ENCODE measurements at places on chromosomes 2 and 18. TPM values are rescaled to one million over a fixed set of nuclear protein-coding genes. Genes with fewer than 3 reads are reported as not detected.
A peak's percentile ranks its signal among the peaks of the same experiment; 100 is the strongest.

EVX2 gene
- not detected for total RNA-seq

LOXHD1 gene
- 0.30 TPM for total RNA-seq

RNMT gene
- 29.1 TPM for total RNA-seq

TIA1 gene
- total RNA-seq, result 31.2 TPM

CELF4 gene
- not detected for total RNA-seq

TMEM247 gene
- not detected for total RNA-seq

LYG1 gene
- 1.3 TPM for total RNA-seq

PHOSPHO2 gene
- 3.5 TPM for total RNA-seq

METTL8 gene
- total RNA-seq, result 35.8 TPM

CXCR4 gene
- 6.8 TPM for total RNA-seq

ANO7 gene
- total RNA-seq, result 1.1 TPM

CRYGD gene
- total RNA-seq, result not detected

- no peaks in the 10 kb centered on the region for H3K36me3 ChIP-seq
- no peaks in the 10 kb centered on the region for H3K4me1 ChIP-seq
- H3K4me3 ChIP-seq, result no peak overlapping the region
- no peak overlapping the region for H3K27ac ChIP-seq
These were observed 241.3 kb downstream of the MREG start for GRCh38 chr2:215772003-215772402.

DNA sequence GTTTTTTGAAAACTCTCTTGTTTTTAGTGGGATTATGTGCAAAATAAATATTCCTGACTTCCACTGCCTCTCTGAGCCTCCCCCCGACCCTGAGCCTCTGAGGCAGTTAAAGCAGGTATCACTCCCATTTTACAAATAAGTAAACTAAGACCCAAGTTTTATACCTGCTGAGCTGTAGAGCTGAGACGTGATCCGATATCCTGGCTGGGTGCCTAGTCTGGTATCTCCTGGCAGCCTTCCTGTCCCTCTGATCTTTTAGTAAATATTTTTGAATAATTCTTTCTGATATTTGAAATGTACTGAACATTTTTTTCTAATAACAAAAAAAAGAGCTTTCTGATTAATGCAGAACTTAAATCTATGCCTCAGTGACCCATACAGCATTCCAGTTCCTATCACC, 108.3 kb upstream of the NOSTRIN start:
- no peak for DNase-seq
- no peaks in the 10 kb centered on the region for H3K27me3 ChIP-seq
- peaks cover 3% of the 10 kb centered on the region for H3K36me3 ChIP-seq
- H3K27ac ChIP-seq, result no peak overlapping the region
- no peaks in the 10 kb centered on the region for H3K4me1 ChIP-seq
- H3K4me3 ChIP-seq, result no peak overlapping the region

GRCh38 chr2:134078354-134078753, 175.5 kb upstream of the MGAT5 start:
- H3K4me1 ChIP-seq, result no peaks in the 10 kb centered on the region
- H3K27ac ChIP-seq, result no peak overlapping the region
- no peaks in the 10 kb centered on the region for H3K27me3 ChIP-seq
- DNase-seq, result no peak
- no peak overlapping the region for H3K4me3 ChIP-seq

DNA sequence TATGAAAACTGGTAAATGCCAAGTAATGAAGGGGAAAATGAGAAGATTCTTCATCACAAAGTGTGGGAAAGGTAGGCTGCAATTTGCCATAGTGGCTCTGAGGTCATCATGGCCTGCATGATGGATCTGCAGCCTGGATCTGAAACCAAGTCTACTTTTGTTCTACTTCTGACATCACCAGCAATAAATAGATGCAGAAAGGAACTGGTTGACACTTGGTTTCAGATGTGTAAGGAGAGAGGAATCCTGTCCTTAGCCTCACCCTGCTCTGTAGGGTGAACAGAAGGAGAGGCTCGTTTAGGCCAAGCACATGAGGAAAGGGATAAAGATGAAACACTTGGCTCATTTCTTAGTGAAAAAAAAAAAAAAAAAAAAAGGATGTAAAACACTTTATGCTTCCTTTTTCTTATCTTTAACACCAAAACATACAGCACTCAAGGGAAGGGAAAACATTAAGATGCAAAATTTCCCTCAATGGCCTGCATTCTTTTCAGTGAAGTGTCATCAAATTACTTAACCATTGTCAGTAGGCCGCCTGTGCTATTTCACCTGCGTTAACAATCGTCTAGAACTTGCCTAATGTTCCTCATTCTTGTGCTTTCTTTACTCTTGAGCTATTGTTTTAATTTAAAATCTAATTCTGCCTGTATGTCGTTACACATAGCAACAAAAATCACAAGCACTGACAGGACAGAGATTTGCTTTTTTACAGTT, 3.9 kb downstream of the NEB start:
- H3K4me1 ChIP-seq, result no peaks in the 10 kb centered on the region
- no peak overlapping the region for H3K27ac ChIP-seq
- H3K36me3 ChIP-seq, result no peaks in the 10 kb centered on the region
- H3K27me3 ChIP-seq, result no peaks in the 10 kb centered on the region

- H3K4me1 ChIP-seq, result peaks cover 35% of the 10 kb centered on the region
- H3K27me3 ChIP-seq, result no peaks in the 10 kb centered on the region
- no peaks in the 10 kb centered on the region for H3K36me3 ChIP-seq
- no peak overlapping the region for H3K27ac ChIP-seq
- DNase-seq, result peak; percentile 23
- no peak overlapping the region for H3K4me3 ChIP-seq
These were observed 12.1 kb upstream of the RHOB start for GRCh38 chr2:20434588-20435294.

GRCh38 chr2:144583741-144584453, 64.0 kb upstream of the ZEB2 start:
- no peaks in the 10 kb centered on the region for H3K4me1 ChIP-seq
- no peak overlapping the region for H3K4me3 ChIP-seq
- H3K27ac ChIP-seq, result no peak overlapping the region
- H3K36me3 ChIP-seq, result no peaks in the 10 kb centered on the region

DNA sequence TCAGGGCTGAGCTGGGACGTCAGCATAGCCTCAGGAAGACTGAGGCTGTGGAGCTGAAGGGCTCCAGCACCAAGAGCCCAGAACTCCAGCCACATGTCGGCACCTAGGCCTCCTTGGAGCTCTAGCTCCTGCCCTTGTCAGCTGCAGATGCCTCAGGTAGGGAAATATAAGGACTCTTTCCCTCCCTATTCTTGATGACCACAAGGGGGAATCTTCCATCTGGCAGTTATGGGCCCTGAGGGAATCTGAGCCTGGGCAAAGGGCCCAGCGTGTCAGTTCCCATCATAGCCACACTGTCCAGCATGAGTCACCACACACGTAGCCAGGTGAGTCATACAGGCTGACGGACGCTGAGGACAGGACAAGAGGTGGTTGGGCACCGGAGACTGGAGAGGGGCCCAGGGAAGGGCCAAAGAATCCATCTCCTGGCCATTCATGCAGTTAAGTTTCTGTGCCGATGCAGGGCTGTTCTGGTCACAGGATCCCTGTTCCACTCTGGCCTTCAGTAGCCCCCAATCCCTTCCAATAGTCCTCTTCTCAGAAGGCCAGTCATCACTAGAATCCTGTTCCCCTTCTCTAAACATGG, 1.8 kb downstream of the MPV17 start:
- H3K27me3 ChIP-seq, result no peaks in the 10 kb centered on the region
- no peak overlapping the region for H3K4me3 ChIP-seq
- H3K4me1 ChIP-seq, result peaks cover 18% of the 10 kb centered on the region
- no peak overlapping the region for H3K27ac ChIP-seq

- H3K27me3 ChIP-seq, result peaks cover 3% of the 10 kb centered on the region
- H3K4me1 ChIP-seq, result peaks cover 35% of the 10 kb centered on the region
- H3K36me3 ChIP-seq, result no peaks in the 10 kb centered on the region
- H3K4me3 ChIP-seq, result no peak overlapping the region
- H3K27ac ChIP-seq, result peak overlapping the region; percentile 77
These were observed 8.5 kb upstream of the DAW1 start for GRCh38 chr2:227862741-227863588.

DNA sequence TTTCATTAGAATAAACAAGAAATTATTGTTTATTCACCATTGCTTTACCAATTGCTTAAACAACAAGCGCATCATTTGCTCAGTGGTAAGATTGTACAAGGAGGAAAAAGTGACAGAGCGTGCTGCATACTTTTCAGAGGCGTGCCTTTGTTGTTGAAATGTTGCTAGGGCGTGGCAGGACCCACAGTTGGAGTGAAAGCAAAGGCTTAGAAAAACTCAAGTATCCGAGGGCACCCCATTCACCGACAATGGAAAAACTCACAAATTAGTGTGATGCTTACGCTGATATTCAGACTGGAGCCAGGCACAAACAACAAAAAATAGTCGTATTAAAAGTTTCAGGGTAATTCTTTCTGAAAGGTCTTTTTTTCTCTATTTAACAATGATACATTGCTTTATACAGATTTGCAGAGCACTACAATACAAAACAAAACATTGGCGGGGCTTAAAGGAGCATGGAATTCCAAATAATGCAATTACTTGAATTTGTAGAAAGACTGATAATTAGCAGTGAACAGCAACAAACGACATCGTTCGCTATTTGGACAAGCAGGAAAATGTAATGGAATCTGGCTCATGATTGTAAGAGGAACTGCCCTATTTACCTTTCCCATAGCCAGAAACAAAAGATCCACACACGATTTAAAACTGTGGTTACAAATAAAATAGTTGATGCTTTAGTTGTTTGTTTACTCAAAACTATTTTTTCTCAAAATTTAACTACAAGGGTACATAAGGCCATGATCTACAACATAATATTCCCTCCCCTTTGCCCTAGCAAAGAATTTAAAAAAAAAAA, 37.8 kb upstream of the RTTN start:
- no peaks in the 10 kb centered on the region for H3K27me3 ChIP-seq
- H3K4me1 ChIP-seq, result no peaks in the 10 kb centered on the region
- H3K4me3 ChIP-seq, result peak overlapping the region; percentile 6
- no peaks in the 10 kb centered on the region for H3K36me3 ChIP-seq
- DNase-seq, result no peak

GRCh38 chr2:95012881-95013550, 12.5 kb upstream of the MAL start:
- no peak overlapping the region for H3K27ac ChIP-seq
- H3K4me1 ChIP-seq, result no peaks in the 10 kb centered on the region
- no peak for DNase-seq
- no peak overlapping the region for H3K4me3 ChIP-seq

DNA sequence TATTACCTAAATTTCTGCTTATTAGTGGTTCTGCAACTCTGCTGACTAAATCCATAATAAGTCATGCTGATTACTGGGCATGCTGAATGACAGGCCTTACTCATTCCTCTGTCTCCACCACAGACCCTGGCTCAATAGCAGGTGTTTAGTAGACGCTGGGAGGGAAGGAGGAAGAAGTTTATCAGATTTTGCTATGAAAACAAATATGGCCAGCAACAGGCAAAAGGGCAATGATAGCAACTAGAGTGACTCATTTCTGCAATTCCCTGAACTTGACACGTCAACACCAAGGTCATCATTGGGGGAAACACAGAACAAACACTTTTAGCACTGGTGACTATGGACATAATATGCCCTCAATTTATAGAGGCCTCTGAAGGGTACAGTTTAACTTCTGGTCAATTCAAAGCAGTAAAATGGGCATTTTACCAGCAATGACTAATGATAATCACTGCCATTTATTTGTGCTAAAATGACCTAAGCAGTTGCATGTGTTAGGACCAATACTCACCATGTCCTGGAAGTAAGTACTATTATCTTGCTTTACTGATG, 35.2 kb downstream of the TMEM163 start:
- DNase-seq, result no peak
- no peak overlapping the region for H3K27ac ChIP-seq
- H3K4me1 ChIP-seq, result no peaks in the 10 kb centered on the region
- no peak overlapping the region for H3K4me3 ChIP-seq
- H3K36me3 ChIP-seq, result no peaks in the 10 kb centered on the region

DNA sequence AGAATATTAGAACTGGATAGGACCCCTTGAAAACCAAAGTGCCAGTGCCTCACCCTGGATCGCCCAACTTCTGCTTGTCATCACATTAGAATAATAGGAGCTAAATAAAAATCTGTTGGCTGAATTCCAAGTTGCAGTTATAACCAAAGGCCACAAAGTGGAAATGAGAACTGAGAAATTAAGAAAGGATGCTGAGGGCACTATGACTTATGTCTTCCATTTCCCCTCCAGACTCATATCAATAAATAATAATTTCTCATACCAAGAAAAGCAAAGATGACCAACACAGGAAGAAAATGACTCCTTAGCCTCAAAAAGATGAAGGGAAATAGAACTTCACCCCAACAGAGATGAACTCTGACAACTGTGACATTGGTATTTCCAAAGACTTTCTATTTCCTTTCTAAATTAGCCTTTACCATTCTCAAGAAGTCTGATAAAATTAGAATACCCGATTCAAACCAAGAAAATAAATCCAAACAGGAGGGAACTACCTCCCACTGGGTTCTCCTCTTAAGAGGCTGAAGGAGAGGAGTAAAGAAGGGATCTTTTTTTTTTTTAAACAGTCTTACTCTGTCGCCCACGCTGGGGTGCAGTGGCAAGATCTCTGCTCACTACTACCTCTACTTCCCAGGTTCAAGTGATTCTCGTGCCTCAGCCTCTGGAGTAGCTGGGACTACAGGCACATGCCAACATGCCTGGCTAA, 46.5 kb upstream of the EPG5 start:
- no peak overlapping the region for H3K27ac ChIP-seq
- peaks cover 22% of the 10 kb centered on the region for H3K36me3 ChIP-seq
- H3K27me3 ChIP-seq, result no peaks in the 10 kb centered on the region
- DNase-seq, result no peak
- no peak overlapping the region for H3K4me3 ChIP-seq

GRCh38 chr2:151159109-151159662, 102.5 kb downstream of the RBM43 start:
- no peak for DNase-seq
- no peaks in the 10 kb centered on the region for H3K36me3 ChIP-seq
- no peak overlapping the region for H3K4me3 ChIP-seq
- H3K4me1 ChIP-seq, result no peaks in the 10 kb centered on the region
- H3K27me3 ChIP-seq, result no peaks in the 10 kb centered on the region
- no peak overlapping the region for H3K27ac ChIP-seq

DNA sequence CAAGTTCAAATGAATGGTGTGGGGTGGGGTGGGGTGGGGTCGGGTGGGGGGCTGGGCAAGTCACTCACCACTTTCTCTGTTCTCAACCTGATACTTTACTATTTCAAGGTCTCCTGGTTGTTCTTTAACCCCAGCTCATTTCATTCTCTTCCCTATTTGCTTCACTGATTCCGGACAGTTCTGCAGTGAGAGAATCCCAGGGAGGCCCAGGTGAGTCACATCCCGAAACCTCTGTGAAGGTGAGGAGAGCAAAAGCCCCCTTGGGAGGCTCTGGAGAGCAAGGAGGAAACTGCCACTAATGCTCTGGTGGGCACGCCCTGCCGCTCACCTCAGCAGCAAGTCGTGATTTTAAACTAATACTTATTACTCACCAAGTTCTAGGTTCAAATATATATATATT, 8.9 kb downstream of the EDAR start:
- H3K4me3 ChIP-seq, result no peak overlapping the region
- H3K36me3 ChIP-seq, result no peaks in the 10 kb centered on the region
- H3K4me1 ChIP-seq, result no peaks in the 10 kb centered on the region
- H3K27me3 ChIP-seq, result no peaks in the 10 kb centered on the region
